ENCODE measurements at places on chromosomes 4 and X. TPM values are rescaled to one million over a fixed set of nuclear protein-coding genes. Genes with fewer than 3 reads are reported as not detected.

The NEUROG2 gene
- total RNA-seq: not detected

The S100P gene
- not detected for total RNA-seq

The TKTL1 gene
- not detected for total RNA-seq

GRCh38 chrX:129586446-129586845, 46.4 kb downstream of the OCRL start:
- no peak for DNase-seq

- DNase-seq: no peak
Observed at GRCh38 chr4:130125467-130125866, 1029.5 kb downstream of the C4orf33 start.

DNA sequence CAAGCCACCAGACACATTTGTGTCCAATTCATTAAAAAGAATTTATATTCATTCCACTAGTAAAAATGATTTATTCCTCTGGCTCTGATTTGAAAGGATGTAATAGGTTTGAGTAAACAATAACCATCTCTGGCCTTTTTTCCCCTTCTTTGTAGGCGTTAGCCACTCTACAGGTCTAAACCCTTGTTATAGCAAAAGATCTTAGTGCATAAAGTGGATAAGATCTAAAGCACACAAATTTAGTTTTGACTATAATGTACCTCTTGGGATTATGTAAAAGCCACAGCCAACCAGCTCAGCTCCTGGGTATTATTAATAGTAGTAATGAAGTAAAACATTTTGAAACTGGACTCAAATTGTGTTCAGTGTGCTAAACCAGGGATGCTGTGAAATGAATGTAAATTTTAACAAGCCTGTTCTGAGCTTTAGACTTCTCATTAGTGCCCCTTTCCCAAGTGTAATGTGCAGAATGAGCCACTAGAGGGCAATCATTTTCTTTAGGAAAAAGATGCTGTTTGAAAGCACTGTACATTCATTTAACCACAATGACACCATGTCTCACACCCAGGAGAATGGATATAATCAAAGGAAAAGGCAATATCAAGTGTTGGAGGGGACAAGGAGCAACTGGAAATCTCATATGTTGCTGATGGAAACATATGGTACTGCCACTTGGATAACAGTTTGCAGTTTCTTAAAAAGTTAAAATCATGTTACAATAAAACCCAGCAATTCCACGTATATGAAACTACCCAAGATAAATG, 69.7 kb downstream of the KLHL8 start:
- DNase-seq: peak; percentile 83
